Stimulated activated CD8-positive, alpha-beta memory T cell treated with anti-CD3 and anti-CD28 coated beads, Interleukin-2, amount 100 ng/mL, for 1 hour (primary cell): ENCODE measurements at places on chromosomes 12 and 14.

- no peak for DNase-seq
Observed at GRCh38 chr14:53716578-53716977, 240.0 kb downstream of the BMP4 start.

DNA sequence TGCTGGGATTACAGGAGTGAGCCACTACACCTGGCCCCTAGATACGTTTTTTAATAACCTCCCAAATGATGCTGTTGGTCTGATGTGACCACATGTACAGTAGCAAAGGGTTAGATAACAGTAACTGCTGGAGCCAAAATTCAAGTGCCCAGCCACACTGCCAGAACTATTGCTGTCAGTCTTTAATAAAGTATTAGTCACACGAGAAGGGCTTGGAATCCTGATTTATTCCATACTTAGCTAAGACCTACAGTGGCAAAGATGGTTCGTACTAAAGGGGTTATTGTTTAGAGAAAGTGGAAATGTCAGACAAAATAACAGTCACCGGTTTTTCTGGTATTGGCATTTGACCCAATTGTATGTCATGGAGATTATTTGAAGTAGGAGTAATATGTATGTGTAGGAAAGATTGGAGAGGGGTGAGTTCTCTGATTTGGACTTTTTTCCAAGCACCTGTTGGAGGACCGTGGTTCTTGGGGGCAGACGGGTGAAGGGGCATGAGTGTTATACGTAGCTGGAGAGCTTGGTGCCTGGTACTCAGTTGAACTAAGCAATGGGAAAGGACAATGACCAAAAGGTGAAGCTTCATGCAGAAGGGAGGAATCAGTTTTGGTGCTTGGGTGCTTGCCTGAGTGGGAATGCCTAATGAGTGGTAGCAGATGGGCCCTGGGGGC lies 9.7 kb downstream of the TUBA1C start:
- DNase-seq: no peak

GRCh38 chr14:97638864-97639263 lies 841.7 kb downstream of the VRK1 start:
- no peak for DNase-seq

DNA sequence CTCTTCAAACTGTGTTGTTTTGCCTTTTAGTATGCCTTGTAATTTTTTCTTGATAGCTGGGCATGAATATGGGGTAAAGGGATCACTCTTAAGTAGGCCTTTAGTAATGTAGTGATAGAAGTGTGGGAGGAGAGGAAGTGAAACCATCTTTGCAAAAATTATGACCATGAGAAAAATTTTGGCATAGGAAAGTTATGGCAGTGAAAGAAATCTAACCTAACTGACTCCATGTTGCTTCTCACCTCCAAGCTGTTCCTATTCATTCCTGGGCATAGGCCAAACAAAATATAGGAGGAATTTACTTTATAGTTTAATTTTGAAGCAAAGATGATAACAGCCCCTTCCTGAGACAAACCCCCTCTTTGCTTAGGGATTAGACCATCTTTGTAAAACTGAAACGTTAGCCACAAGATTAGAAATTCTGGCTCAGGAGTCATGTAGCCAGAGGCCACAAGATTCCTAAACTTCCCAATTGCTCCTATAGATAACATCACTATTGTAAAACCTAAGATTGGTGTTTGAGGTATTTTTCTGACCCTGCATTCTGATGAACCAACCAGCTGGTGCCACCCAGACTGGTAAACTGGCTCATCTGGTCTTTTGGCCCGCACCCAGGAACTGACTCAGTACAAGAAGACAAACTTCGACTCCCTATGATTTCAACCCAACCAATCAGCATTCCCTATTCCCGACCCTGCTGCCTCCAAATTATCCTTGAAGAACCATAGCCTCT lies 45.8 kb downstream of the CRADD start:
- DNase-seq: no peak

- no peak for DNase-seq
Observed at GRCh38 chr12:41402801-41403200, 214.7 kb downstream of the PDZRN4 start.

GRCh38 chr12:72511906-72512305 lies 239.7 kb downstream of the TRHDE start:
- DNase-seq: no peak

DNA sequence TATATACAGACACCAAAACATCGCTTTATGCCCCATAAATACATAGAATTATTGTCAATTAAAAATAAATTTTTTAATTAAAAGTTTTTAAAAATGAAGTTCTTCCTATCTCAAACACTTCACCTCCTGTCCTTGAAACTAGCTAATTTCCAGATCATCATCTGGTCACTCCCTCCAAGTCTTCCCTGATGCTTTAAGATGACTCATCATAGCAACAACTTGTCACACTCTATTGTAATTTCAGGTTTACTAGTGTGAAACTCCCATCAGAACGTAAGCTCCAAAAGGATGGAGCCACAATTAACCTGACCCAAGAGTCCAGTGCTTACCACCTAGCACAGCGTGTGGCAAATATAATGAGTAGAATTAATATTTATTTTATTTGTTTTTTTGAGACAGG lies 16.3 kb downstream of the GXYLT1 start:
- no peak for DNase-seq

- peak; percentile 36 for DNase-seq
Observed at GRCh38 chr12:92928421-92928961, 604 bp downstream of the EEA1 start.

GRCh38 chr12:14654416-14654815 lies 42.0 kb downstream of the GUCY2C start:
- no peak for DNase-seq

GRCh38 chr14:70664698-70665447 lies 23.2 kb downstream of the TTC9 start:
- no peak for DNase-seq

GRCh38 chr14:91606851-91607250 lies 96.7 kb upstream of the PPP4R3A start:
- no peak for DNase-seq

DNA sequence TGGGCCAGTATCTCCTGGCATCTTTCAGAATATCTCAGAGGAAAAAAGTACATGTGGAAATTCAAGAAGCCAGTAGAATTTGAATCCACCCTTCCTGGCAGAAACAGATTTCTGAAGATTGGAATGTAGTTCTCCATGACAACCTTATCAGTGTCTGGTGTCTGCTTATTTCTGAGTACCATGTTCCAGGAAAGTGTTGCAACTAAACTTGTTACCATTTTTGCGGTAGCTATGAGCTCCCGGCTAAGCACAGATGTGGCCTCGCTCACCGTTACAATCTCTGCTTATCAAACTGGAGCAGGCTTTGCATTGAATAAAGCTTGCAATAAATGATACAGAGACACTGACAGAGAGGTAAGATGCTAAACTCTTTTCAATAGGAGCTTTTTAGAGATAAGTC lies 13.0 kb upstream of the ITPR2 start:
- DNase-seq: no peak

GRCh38 chr14:20409226-20409625 lies 4.1 kb downstream of the TEP1 start:
- no peak for DNase-seq

DNA sequence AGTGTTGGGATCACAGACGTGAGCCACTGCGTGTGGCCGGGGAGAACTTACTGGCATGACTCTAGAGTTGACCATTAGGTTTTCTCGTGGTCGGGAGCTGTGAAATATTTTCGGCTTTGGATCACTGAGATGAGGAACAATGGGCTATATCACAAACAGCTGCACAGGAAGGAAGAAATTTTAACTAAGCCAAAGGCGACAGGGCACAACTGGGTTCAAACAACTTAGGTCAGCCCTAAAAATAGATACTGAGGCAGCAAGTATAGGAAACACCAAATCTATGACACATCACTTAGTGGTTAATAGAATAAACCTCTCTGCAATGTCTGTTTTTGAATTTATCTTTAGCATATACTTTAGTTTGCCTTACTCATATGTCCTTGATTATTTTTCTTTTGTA lies 162.9 kb downstream of the LRIG3 start:
- DNase-seq: no peak

GRCh38 chr12:64181430-64182291 lies 40.4 kb downstream of the KICS2 start:
- DNase-seq: no peak

DNA sequence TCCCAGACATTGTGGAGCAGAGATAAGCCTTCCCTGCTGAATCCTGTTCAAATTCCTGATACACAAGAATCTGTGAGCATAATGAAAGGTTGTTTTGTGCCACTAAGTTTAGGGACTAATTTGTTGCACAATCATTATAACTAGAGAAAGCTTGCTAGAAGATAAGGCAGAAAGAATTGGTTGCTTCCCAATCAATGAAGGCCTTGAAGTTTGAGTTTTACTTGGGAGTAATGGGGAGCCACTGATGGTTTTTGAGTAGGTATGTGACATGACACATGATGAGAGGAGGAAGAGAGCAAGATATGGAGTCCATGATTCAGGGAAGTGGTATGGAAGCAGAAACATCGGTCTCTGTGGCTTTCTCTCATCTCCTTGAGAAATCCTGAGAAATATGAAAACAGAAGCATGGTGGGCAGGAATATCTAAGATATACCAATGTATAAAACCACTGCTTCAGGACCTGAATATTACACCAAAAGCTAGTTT lies 13.3 kb upstream of the TCP11L2 start:
- no peak for DNase-seq

DNA sequence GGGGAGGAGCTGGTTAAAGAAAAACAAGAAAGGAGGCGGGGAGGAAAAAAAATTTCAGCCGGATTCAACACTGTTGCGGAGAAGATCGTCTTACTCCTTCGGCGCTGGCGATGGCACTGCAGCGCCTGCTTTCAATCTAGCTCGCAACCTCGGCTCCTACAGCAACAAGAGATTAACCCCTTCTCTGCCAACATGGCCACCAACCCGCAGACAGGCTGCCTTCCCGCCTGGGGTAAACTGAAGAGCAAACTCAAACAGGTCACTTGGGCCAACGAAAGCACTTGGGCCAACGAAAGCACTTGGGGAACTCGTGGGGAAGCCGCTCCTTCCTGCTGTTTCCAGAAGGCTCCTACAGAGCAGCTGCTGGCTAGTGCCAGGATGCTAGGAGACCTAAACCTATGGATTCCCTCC lies 73.7 kb downstream of the CIT start:
- no peak for DNase-seq

DNA sequence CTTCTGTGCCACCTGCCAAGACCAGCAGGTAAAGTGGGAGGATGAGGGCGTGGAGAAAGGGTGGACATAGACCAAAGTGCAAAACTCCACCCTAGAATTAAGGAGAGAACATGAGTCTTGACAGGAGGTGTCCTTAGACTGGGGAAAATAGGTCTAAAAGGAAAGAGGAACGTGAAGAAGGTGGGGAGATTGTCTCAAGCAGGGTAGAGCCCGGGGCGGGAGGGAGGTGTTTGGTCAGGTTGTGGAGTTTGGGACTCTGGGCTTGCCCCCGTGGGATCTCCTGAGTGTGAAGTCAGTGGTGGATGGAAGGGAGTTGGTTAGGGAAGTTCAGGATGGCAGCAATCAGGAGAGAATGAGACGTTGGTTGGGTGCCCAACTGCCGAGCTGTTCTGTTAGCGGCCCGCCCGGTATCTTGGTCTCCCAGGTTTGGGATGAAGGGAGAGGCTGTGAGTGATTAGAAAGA lies 386 bp downstream of the DGKA start:
- no peak for DNase-seq

GRCh38 chr12:109829667-109830066 lies 3.5 kb downstream of the TRPV4 start:
- no peak for DNase-seq

DNA sequence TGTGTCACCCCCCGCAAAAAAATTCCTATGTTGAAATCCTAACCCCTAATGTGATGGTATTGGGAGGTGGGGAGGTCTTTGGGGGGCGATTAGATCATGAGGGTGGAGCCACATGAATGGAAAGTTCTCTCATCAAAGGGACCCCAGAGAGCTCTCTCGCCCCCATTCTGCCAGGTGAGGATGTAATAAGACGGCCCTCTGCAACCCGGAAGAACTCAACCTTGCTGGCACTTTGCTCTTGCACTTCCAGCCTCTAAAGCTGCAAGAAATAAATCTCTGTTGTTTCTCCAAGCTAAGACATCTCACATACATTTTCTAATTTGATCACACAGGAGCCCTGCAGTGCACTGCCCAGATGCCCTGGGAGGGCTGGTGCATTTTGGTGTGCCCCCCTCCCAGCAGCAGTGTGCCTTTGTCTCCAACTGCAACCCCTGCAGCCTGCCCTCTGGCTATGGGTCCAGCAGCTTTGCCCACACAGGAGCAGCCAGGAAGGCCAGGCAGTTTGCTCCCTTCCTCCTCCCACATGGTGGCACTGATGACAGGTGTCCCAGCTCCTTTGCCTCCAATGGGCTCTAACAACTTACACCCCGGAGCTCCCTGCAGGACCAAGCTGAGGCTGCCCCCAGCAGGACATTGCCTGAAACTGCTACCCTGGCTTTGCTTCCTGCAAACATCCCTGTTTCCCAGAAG lies 59.3 kb downstream of the C14orf132 start:
- no peak for DNase-seq

- no peak for DNase-seq
Observed at GRCh38 chr12:56864318-56864717, 69.9 kb downstream of the SDR9C7 start.

- no peak for DNase-seq
Observed at GRCh38 chr14:89603938-89604480, 187.0 kb upstream of the FOXN3 start.

- no peak for DNase-seq
Observed at GRCh38 chr14:65637780-65638179, 225.2 kb downstream of the FUT8 start.

DNA sequence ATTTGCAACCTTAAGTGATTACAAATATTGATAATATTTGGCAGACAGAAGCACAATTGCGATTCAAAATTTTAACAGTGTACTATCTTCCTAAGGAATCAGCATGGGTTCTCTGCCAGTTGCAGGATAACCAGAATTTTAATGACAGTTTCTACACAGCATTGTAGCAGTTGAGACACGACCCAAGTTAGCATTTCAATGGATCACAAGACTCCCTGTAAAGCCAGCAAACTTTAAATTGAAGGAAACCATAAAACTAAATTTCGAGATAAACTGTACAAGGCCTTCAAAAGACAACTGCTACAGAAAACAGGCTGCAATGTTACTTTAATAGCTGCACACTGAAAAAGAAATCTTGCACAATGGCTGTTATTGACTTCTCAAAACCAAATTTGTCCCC lies 154.9 kb downstream of the MED13L start:
- DNase-seq: no peak

- no peak for DNase-seq
Observed at GRCh38 chr14:69323266-69323998, 63.5 kb downstream of the GALNT16 start.

DNA sequence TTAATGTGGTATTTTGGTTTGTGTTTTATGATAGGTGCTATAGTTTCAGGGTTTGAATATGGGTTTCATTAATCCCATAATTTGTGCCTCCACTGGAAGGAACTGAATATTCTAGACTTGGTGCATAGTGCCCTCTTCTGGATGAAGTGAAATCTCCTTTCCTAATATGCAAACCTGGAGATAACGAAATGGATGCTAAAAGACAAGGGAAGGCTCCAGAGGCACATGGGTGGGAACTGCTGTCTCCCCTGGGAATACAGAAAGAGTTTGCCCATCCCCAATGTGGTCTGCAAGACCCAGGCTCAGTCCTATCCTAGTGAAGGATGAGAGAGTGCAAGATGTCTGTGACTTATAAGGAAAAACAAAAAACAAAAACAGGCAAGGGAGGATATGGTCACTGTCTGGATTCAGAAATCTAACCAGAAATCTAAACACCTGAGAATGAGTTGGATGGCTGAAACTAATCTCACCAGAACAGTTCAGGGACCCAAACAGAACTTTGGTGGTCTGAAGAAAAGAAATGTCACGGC lies 142.3 kb upstream of the TMPO start:
- DNase-seq: no peak
